Activated CD4-positive, alpha-beta T cell treated with anti-CD3 and anti-CD28 coated beads for 24 hours (primary cell): ENCODE measurements at places on chromosomes 12 and 14.

DNA sequence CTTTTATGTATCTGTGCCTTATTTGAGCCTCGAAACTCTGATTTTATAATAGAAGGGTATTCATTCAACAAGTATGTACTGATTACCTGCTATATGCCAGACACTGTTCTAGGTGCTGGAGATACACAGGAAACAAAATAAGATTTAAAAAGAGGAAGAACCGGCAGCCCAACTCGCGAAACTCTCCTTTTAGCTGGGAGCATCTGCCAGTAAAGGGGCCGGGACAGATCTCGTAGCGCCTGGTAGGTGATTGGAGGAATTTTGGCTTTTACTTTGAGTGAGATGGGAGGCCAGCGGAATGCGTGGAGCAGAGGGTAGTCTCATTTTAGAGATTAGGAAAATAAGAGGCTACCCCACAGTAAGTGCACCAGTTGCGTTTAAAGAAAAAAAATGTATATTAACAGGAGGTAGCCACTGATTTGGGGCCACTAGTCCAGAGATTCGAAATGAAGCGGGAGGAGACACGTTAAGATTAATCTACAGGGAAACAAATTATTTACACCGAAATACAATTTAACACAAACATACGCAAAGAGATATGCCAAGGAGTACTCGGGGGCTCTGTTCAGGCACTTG is 520 bp upstream of the MON2 start:
- DNase-seq = no peak

DNA sequence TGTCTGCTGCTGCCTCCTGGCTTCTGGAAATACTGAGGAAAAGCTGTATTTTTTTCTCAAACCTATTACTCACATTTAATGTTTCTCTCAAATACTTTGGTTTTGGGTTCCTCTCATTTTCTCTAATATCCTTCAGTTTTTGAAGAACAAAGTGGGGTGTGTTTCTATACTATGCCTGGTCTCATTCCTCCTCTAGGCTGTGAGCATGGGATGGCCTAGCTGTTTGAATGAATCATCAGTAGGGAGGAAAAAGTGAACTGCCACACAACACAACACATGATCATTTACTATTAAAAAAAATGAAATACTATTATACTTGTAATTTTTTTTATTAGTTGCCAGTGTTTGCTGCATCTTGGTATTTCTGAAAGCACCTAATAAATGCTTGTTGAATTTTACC is 11.3 kb upstream of the SMCO3 start:
- DNase-seq = no peak

- no peak for DNase-seq
Observed at GRCh38 chr12:26870491-26871419, 37.8 kb upstream of the ITPR2 start.

GRCh38 chr12:30136696-30137095 is 353.0 kb upstream of the TMTC1 start:
- no peak for DNase-seq

- no peak for DNase-seq
Observed at GRCh38 chr14:71242237-71242748, 335.0 kb downstream of the PCNX1 start.

GRCh38 chr12:99200711-99201384 is 446.7 kb upstream of the GARIN6 start:
- no peak for DNase-seq

DNA sequence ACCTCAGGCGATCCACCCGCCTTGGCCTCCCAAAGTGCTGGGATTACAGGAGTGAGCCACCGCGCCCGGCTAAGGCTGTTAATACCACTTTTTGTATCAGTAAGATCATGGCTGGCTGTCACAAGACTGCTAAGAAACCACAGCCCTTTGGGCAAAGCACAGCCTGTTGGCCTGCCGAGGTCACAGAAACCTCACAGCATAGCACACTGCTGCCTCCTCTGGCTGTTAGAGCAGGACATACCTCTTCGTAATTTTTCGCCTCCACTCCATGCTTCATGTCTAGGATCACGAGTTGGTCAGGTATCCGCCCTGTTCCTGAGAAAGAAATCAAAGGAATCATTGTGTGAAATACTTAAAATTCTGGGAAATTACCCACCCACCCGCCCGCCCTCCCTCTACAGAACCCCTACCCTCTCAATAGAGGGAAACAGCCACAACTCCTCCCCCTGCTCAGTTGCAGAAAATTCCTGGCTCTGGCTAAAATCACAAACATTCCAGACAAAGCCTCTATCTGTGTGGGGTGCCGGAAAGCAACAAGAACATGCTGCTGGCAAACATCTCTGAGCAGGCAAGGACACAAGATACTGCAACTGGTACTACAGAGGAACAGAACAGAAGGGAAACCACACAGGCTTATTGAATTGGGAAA is 20.7 kb upstream of the NEK9 start:
- no peak for DNase-seq

DNA sequence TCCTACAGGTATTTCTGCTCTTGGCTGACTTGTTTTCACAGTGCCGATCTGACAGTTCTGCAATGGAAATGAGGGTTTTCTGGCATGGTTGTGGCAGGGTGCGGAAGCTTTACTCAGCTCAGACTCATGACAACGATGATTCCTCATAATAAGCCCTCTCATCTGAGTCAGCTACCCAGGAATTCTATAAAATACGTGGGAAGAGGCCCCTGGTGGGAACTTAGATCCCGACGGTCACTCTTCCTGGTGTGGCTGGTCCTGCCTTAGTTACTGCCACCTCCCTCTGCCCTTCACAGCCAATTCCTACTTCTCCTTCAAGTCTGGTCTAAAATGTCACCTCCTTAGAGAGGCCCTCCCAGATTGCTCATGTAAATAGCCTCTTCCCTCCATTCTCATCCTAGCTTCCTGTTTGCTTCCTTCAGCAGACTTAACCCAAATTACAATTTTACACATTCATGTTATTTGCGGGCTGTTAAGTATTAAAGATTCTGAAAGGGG is 104.2 kb upstream of the MAP1LC3B2 start:
- DNase-seq = no peak

GRCh38 chr12:46910830-46911229 is 85.0 kb upstream of the SLC38A4 start:
- no peak for DNase-seq

DNA sequence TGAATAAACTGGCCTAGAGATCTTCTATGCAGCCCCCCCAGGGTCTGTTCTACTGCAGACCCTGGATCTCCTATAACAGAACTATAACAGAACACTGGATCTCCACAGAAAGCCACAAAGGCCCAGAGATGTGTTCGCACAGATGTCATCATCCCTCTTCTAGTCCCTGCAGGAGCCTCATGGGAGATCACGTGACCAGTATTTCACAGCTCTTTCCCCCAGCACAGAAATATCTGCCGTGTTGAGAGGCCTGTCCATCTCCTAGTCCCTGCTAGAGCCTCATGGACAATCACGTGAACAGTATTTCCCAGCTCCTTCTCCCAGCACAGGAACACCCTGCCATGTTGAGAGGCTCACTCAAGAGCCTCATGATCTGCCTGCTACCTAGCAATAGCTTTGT is 331.7 kb downstream of the NRXN3 start:
- no peak for DNase-seq

DNA sequence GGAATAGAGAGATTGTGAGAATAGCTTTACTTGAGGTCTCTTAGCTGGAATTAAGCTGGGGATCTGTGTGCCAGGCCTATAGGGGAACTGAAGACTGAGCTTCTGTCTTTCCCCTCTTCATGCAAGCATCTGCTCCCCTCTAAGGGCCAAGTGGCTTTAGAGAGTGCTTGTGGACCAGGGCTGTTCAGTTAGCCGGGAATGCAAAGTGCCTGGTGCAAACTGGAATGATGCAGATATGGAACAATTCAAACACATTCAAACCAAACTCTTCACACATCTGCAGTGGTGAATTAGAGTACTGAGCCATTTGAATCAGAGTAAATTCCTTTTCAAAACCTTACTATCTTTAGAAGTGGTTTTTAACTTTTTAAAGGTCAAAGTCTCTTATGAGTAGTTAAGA is 99.0 kb downstream of the LIN7A start:
- no peak for DNase-seq

GRCh38 chr12:116236976-116237375 is 40.5 kb downstream of the MED13L start:
- DNase-seq = no peak

DNA sequence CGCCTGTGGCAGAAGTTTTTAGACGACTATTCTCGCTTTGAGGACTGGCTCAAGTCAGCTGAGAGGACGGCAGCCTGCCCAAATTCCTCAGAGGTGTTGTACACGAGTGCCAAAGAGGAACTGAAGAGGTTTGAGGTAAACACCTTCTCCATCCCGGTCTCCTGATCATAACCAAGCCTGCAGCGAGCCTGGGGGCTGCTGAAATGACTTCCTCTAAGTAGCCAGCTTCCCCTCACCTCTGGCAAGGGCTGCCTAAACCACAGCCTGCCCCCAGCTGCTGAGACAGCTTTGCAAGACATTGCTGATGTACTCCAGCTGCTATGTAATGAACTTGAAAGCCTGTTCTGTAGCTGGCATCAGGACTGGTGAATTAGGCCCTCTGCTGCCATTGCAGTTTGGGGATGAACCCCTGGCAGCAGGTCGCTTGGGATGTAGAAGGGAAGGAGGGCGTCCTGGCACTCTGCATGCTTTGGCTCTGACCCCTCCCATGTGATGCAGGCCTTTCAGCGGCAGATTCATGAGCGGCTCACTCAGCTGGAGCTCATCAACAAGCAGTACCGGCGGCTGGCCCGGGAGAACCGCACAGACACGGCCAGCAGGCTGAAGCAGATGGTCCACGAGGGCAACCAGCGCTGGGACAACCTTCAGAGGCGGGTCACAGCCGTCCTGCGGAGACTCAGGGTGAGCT is 84.6 kb downstream of the ESR2 start:
- no peak for DNase-seq

DNA sequence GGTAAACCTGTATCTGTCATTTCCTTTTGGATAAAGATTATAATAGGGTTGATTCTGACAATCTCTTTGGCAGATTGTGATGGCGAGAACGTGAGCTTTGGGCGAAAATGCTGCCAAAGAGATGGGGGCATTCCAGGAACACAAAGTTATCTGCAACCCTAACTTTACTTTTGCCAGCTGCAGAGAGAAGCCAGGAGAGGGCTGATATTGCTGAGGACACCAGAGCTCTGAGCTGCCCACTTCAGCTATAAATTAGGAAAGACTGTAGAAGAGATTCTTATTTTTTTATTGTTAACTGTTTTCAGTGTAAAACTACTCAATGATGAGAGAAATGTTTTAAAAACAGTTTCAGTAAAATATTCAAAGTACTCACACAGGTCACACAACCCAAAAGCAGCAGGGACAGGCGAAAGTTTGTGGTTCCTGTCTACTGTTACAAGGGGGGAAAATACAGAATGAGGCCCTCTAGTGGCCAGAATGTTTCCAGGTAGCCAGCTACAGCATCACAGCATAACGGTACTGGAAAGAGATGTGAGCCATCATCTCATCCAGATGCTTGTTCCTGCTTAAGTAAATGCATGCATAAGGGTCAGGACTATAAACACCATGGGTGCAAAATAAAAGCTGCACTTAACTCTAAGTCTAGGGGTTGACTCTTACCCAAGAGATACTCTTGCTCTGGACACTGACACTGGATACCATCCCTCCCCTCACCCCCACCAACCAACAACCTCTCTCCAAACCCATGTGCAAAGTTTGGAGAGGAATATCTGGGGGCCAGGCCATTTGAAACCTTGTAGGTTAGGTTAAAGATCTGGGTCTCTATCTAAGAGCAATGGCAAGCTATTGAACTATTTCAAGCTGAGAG is 498.4 kb downstream of the RMST start:
- DNase-seq = no peak

- DNase-seq = no peak
Observed at GRCh38 chr12:1680804-1681492, 9.9 kb upstream of the ADIPOR2 start.

DNA sequence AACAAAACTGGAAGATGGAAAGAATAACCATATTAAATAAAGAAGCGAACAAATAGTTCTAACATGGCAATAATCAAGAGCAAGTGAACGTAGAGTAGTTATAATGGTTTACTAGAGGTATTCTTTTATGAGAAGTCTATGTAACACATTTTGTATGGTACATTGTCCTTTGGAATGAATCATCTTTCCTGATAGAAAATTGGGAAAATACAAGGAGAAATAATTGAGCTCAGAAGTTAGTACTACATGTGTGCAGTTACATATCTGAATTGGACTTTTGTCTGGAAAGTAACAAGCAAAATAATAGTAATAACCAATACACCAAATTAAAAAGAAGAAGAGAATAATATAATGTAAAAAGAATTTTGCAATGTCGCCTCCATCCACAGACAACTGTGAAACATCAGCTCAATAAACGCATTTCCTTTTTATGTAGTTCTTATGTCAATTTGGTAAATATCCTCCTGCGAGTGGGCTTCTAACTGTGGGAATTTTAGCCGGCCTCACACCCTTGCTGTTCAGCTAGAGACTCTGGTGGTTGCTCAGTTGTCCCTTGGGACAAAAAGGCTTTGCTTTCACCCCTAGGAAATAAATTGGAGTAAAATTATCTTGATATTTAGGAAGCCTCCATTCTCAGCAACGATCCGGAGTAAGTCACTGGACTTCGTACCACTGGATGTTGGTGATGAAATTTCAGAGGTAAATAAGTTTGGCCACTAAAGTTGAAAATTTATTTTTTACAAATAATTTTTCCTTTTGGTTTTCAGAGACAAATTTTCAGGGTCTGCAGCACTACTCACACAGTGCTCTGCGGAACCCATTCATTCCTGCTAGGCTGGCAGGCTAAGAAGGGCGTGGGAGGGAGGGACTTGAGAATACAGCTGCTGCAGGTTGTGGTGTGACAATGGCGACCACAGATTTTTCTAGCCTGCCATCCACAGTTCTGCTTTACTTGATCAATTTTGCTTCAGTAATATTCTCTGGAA is 1.1 kb upstream of the TUBA1A start:
- DNase-seq = no peak

DNA sequence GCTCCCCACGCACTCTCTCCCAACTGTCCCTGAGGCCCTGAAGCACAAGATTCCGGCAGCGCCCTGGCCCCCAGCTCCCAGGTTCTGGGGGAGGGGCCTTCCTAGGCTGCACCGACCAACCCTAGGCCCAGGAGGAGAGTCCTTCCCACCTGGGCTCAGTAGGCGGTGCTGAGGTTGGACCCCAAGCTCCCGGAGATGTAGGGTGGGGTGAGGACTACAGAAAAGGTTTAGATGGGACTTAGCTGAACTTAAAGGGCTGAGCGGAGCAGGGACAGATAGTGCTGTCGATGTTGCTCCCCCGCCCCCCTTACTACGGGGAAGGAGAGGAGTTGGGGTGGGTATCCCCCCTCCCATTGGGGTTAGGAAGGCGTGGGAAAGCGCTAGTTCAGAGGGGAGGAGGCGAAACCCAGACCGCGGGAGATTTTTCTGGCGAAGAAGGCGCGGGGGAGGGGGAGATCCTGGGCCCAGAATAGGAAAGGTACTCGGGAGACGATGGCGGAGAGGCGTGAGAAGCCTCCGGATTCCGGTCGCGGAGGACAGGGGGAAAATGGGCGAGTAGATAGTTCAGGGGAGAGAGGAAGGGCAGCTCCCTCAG is 4.2 kb upstream of the BAZ2A start:
- DNase-seq = no peak

GRCh38 chr14:74836251-74836960 is 39.5 kb downstream of the PROX2 start:
- DNase-seq = no peak

GRCh38 chr12:44771485-44772021 is 104.6 kb downstream of the NELL2 start:
- DNase-seq = no peak

GRCh38 chr12:122635471-122635870 is 67.7 kb downstream of the HCAR2 start:
- no peak for DNase-seq

- DNase-seq = no peak
Observed at GRCh38 chr12:66697404-66697803, 18.5 kb upstream of the GRIP1 start.
